ENCODE measurements at places on chromosomes 6 and 20. TPM values are rescaled to one million over a fixed set of nuclear protein-coding genes. Genes with fewer than 3 reads are reported as not detected.

GRCh38 chr6:163296835-163297519, 117.5 kb upstream of the QKI start:
- H3K36me3 ChIP-seq, result no peaks in the 10 kb centered on the region
- H3K27me3 ChIP-seq, result no peaks in the 10 kb centered on the region
- no peak overlapping the region for H3K27ac ChIP-seq
- no peak for DNase-seq

GRCh38 chr20:22986601-22987000, 48.5 kb upstream of the SSTR4 start:
- no peak for DNase-seq
- H3K4me3 ChIP-seq, result no peak overlapping the region
- H3K27me3 ChIP-seq, result no peaks in the 10 kb centered on the region
- H3K27ac ChIP-seq, result no peak overlapping the region
- no peaks in the 10 kb centered on the region for H3K36me3 ChIP-seq

- no peak overlapping the region for H3K4me3 ChIP-seq
- peaks cover 9% of the 10 kb centered on the region for H3K36me3 ChIP-seq
- no peaks in the 10 kb centered on the region for H3K27me3 ChIP-seq
- no peak overlapping the region for H3K27ac ChIP-seq
These were observed 35.7 kb downstream of the DNAAF9 start for GRCh38 chr20:3371754-3372153.

- no peak overlapping the region for H3K4me3 ChIP-seq
- H3K27ac ChIP-seq, result no peak overlapping the region
- DNase-seq, result no peak
- H3K27me3 ChIP-seq, result peaks cover 2% of the 10 kb centered on the region
- no peaks in the 10 kb centered on the region for H3K36me3 ChIP-seq
These were observed 209.8 kb downstream of the BMP7 start for GRCh38 chr20:57056651-57057050.

- H3K4me3 ChIP-seq, result no peak overlapping the region
- DNase-seq, result no peak
- H3K27me3 ChIP-seq, result peaks cover 20% of the 10 kb centered on the region
- H3K4me1 ChIP-seq, result peaks cover 2% of the 10 kb centered on the region
- H3K36me3 ChIP-seq, result no peaks in the 10 kb centered on the region
These were observed 94.4 kb upstream of the CD93 start for GRCh38 chr20:23180451-23180921.

DNA sequence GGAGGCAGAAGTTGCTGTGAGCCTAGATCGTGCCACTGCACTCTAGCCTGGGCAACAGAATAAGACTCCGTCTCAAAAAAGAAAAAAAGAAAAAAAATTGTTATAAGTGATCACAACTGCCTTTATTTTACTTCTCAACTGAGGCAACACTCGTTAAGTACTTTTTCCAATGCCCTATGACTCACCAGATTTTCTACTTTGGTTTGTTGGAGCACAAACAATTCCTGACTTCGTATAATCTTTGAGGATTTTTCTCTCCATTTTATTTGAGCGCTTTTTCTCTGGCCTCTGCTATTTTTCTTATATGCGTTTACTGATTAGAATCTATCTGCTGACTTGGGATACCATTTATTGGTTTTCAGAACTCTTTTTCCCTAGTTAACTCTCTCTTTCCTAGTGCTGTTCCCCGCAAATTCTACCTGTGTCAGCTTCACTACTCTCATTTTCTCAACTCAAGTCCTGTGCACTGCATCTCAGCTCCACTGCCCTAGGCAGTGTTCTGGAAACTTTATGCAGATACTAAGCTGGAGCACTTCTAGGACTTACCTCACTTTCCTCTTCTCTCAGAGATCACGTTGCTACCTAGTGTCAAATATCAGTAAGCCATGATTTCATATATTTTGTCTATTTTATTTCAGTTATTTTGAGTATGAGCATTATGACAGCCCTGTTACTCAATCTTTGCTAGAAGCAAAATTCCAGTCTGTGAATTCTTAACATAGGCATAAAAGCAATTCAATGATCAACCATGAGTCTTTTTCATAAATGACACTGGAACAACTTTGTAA, 1120.1 kb upstream of the CITED2 start:
- no peak overlapping the region for H3K4me3 ChIP-seq
- no peaks in the 10 kb centered on the region for H3K36me3 ChIP-seq
- H3K4me1 ChIP-seq, result no peaks in the 10 kb centered on the region
- no peak for DNase-seq
- no peaks in the 10 kb centered on the region for H3K27me3 ChIP-seq
- H3K27ac ChIP-seq, result no peak overlapping the region

GRCh38 chr20:54772893-54773642, 297.7 kb downstream of the DOK5 start:
- no peaks in the 10 kb centered on the region for H3K36me3 ChIP-seq
- H3K4me1 ChIP-seq, result no peaks in the 10 kb centered on the region
- no peak overlapping the region for H3K27ac ChIP-seq
- DNase-seq, result no peak

- peak overlapping the region; percentile 40 for H3K27ac ChIP-seq
- no peaks in the 10 kb centered on the region for H3K27me3 ChIP-seq
- H3K4me3 ChIP-seq, result no peak overlapping the region
- peaks cover 32% of the 10 kb centered on the region for H3K4me1 ChIP-seq
These were observed 58.6 kb upstream of the MRPS10 start for GRCh38 chr6:42276034-42276890.

DNA sequence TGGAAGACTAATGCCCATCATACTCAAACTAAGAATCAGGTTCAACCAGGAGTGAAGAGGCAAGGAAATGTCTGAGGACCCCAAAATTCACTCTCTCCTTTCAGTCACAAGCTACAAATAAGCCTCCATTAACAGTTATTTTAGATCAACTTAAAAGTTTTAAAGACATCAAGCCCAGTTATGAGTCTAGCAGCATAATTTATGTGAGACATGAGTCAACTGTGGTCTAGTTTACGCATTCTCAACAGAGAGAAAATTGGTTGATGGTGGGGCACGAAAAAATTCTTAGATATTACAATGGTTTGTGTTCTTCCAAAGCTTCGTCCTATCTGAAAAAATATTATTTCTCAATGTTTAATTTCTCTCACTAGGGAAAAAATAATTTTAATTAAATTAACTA, 204.9 kb upstream of the NT5E start:
- no peak for DNase-seq
- H3K27me3 ChIP-seq, result no peaks in the 10 kb centered on the region
- no peaks in the 10 kb centered on the region for H3K36me3 ChIP-seq

DNA sequence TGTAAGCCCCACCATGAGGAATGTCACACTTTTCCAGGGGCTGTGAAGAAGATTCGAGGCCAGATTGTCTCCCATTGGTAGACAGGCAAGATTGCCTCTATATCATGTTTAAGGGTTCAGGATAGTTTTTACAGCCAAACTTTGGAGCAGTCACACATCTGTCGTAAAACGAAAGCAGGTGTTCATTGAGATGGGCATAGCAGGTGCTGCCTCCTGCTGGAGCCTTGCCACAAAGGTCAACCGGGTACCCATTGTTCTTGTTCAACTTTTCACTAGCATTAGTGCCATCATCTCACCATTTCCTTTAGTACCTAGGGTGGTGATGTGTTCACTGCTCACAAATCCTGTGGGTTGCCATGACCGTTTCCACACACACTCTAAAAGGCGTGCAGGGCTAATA, 198.3 kb downstream of the HTR1B start:
- no peaks in the 10 kb centered on the region for H3K27me3 ChIP-seq
- H3K27ac ChIP-seq, result no peak overlapping the region
- no peak overlapping the region for H3K4me3 ChIP-seq
- no peak for DNase-seq
- H3K36me3 ChIP-seq, result no peaks in the 10 kb centered on the region
- no peaks in the 10 kb centered on the region for H3K4me1 ChIP-seq

- H3K4me1 ChIP-seq, result peaks cover 11% of the 10 kb centered on the region
- peaks cover 9% of the 10 kb centered on the region for H3K36me3 ChIP-seq
- no peak overlapping the region for H3K4me3 ChIP-seq
- no peak overlapping the region for H3K27ac ChIP-seq
- peaks cover 65% of the 10 kb centered on the region for H3K27me3 ChIP-seq
These were observed 31.5 kb downstream of the POM121L2 start for GRCh38 chr6:27280540-27281000.

- DNase-seq, result no peak
- no peaks in the 10 kb centered on the region for H3K27me3 ChIP-seq
- H3K4me1 ChIP-seq, result no peaks in the 10 kb centered on the region
- H3K4me3 ChIP-seq, result no peak overlapping the region
These were observed 73.4 kb upstream of the FBXO30 start for GRCh38 chr6:145887969-145888368.

DNA sequence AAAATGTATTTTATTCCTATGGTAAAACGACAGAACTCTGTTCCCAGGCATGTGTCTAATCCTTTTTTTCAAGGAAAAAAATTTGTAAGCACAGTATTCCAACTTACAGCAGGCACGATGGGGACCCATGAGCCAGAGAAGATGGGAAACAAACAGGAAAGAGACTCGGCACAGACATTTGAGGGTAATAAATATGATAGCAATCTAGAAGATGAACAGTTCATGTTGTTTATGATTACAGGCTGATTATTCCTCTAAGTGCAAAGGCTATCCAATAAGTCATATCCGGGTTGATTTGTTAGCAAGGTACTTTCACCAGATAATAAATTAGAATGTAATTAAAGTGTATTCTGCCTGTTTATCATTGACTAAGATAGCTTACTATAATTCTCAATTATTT, 43.2 kb downstream of the PDSS2 start:
- H3K4me3 ChIP-seq, result no peak overlapping the region
- H3K36me3 ChIP-seq, result no peaks in the 10 kb centered on the region
- DNase-seq, result no peak
- H3K27me3 ChIP-seq, result no peaks in the 10 kb centered on the region

DNA sequence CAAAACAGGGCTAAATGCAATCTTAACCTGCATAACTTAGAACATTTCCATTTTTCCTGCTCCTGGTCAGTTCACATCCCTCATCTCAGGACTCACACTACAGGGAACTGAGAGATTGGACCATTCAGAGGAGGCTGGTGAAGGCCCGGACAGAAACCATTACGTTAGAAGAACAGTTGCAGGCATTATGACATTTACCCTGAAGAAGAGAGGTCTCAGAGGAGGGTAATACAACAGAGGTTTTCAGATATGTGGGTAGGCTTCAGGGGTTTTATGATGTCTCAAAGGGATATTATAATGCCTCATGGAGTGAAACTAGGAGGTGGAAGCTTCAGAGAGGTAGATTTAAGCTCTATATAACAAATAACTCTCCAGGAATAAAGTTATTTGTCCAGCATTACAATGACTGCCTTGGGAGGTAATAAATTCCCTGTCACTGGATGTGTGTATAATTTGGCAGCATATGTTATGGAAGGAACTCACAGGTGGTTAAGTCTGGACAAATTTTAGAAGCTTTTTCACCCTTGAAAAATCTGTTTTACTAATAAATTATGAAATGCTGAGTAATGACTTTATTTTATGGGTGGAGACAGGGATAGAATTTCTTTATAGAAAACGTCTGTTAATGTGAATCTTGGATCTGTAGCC, 36.7 kb upstream of the RIPOR2 start:
- peak; percentile 46 for DNase-seq
- H3K27ac ChIP-seq, result peak overlapping the region; percentile 82
- H3K4me3 ChIP-seq, result no peak overlapping the region

Gene KLC4
- total RNA-seq, result 9.5 TPM

Gene ANGPT4
- total RNA-seq, result not detected

Gene RAB44
- total RNA-seq, result not detected

Gene MEP1A
- not detected for total RNA-seq

Gene SEC23B
- total RNA-seq, result 108 TPM

Gene HRH3
- not detected for total RNA-seq

Gene SLC17A4
- not detected for total RNA-seq

Data from activated CD4-positive, alpha-beta T cell treated with anti-CD3 and anti-CD28 coated beads, Interleukin-2, amount 10 ng/mL, durations not matched to agents 24 days and 14 days (primary cell).